ENCODE measurements at places on chromosomes 3 and 15. TPM values are rescaled to one million over a fixed set of nuclear protein-coding genes. Genes with fewer than 3 reads are reported as not detected.

Gene GOLGA8Q
- 0.97 TPM for total RNA-seq

Gene FAM43A
- 4.6 TPM for total RNA-seq

Gene ROPN1
- not detected for total RNA-seq

Gene C3orf70
- 0.51 TPM for total RNA-seq

Gene SLC51A
- total RNA-seq, result not detected

Gene GABPB1
- 7.4 TPM for total RNA-seq

Gene EFCAB12
- not detected for total RNA-seq

Gene NEK10
- 8.1 TPM for total RNA-seq

Gene EEFSEC
- 29.4 TPM for total RNA-seq

Gene GOLGA6B
- total RNA-seq, result not detected

Gene C3orf18
- total RNA-seq, result 15.7 TPM

Gene ADPRH
- 12.0 TPM for total RNA-seq

Gene SLC22A14
- 0.31 TPM for total RNA-seq

Gene CFAP92
- 0.07 TPM for total RNA-seq

Gene PLSCR5
- total RNA-seq, result not detected

Gene SCAANT1
- total RNA-seq, result not detected

Gene LMAN1L
- total RNA-seq, result not detected

Gene GOLGA8J
- total RNA-seq, result not detected

Gene WDR82
- total RNA-seq, result 54.2 TPM

Gene GPR27
- 0.69 TPM for total RNA-seq

Gene SIDT1
- total RNA-seq, result not detected

Gene ADAMTS17
- 12.8 TPM for total RNA-seq

Gene BFSP2
- not detected for total RNA-seq

Gene GABRA5
- not detected for total RNA-seq

Gene FETUB
- not detected for total RNA-seq

Gene GOLGA8S
- not detected for total RNA-seq

Gene DLL4
- total RNA-seq, result 6.0 TPM

Gene ACTC1
- total RNA-seq, result 449 TPM

Gene ZIC1
- 3.3 TPM for total RNA-seq

Gene TMEM212
- total RNA-seq, result not detected

Gene SLC22A13
- total RNA-seq, result 0.58 TPM

Gene SKOR1
- 0.13 TPM for total RNA-seq

Gene SLC25A36
- total RNA-seq, result 17.3 TPM

Gene HAUS2
- total RNA-seq, result 29.1 TPM

Gene NUP210
- total RNA-seq, result 2.9 TPM

Gene ZBBX
- not detected for total RNA-seq

Measured in gastrocnemius medialis (tissue), 4 donors.